ENCODE measurements at places on chromosomes 7 and 10. TPM values are rescaled to one million over a fixed set of nuclear protein-coding genes. Genes with fewer than 3 reads are reported as not detected.

Gene GSTK1
- total RNA-seq, result 149 TPM

Gene SPDYE16
- total RNA-seq, result 0.90 TPM

Gene LFNG
- total RNA-seq, result 35.4 TPM

Gene ALOX5
- total RNA-seq, result 128 TPM

Gene GRM3
- total RNA-seq, result not detected

Gene TET1
- 2.1 TPM for total RNA-seq

GRCh38 chr10:97498076-97498840 is at the start of gene MMS19:
TSS of gene MMS19 (minus strand) at chr10:97498422. CDS start at chr10:97498384, 38 bp downstream.
- peak; percentile 100 for DNase-seq

DNA sequence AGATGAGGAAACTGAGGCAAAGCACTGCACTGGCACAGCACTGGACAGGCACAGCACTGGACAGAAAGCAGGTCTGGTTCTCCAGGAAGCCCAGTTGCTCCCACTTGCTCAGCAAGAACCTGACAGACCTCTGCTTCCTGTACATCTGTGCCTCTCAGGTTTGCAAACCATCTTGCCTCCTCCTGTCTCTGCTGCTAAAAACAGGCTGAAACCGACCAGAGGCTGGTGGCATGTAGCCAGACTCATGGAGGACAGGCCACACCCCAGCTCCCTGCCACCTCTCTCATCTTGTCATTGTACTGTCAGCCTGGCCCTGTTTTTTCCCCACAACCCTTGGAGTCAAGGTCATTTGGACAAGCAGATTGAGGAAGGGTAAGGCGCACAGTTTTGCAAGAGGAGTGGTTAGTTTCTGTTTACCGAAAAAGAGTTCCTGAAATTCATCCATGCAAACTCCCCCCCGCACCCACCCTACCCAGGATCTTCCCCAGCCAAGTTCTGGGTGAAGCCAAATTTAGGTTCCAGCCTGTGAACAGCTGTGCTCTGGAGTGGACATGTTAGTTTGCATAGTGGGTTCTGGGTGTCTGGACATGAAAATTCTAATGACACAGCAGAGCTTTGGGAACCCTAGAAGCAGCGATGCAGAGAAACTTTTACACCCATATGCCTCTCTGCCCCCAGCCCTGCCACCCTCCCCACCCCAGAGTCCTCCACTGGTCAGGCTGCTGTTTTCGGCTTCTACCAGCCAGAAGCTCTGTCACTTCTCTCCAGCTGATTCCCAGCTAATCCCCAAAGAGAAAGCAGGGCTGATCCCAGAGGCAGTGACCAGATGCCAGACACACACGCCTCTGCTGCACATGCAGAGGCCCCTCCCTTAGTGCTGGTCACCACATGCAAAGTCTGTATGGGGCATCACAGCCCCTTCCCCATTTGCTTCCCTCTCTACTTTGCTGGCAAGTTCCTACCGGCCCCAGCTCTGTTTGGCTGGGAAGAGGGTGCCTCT is 8.5 kb upstream of the C10orf105 start:
- DNase-seq, result no peak

DNA sequence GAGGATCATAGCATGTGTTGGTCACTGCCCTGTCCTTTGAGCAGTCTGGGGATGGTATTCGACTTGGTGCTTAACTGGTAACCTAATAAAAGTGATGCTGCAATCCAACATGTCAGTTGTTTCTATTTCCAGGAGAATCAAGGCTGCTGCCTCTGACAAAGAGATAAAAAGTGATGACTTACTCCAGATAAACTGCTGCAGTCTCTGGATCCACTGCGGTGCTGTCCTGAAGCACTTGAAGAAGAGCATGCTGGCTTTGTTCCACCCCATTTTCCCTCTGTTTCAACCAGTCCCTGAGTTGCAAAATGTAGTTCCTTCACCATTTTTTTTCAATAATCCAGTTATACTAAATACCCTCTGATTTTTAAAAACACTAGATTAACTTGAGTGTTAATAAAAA is 403.5 kb upstream of the ANKRD30A start:
- DNase-seq, result no peak

DNA sequence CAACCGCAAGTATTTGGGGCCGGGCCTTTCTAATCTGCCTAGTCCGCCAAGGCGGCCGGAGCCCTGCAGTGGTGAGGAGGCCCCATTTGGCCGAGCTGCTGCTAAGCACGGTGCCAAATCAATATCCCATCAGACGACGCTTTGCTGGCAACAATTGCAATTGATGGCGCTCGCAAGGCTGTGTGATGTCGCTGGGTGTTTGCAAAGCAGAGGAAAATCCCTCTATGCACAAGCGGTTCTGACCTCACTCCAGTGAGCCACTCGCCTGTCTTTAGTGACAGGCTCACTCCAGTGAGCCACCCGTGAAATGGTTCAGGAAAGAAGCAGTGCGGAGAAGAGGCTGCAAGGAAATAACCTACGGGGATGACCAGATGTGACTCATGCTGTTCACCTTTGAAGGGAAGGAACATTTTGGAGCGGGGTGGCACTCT is 18.3 kb upstream of the PDE1C start:
- no peak for DNase-seq
